GM04503 (cell line): ENCODE measurements at places on chromosomes 2 and 18.

DNA sequence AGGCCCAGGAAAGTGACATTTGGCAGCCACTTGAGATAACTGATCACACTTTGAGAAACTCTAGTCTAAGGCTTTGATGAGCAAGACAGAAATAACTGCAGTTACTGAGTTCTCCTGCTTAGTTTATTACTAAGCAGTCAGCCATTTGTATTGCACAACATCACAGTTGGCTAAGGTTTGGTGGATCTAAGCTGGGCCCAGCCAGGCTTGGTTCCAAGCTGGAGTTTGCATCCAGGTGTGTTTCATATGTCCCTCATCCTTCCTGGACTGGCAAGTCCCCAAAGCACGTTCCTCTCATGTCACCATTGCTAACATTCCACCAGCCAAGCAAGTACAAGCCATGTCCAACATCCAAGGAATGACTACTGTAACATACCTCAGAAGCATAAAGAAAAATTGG is 71.3 kb upstream of the ZNF532 start:
- peak; percentile 89 for DNase-seq

DNA sequence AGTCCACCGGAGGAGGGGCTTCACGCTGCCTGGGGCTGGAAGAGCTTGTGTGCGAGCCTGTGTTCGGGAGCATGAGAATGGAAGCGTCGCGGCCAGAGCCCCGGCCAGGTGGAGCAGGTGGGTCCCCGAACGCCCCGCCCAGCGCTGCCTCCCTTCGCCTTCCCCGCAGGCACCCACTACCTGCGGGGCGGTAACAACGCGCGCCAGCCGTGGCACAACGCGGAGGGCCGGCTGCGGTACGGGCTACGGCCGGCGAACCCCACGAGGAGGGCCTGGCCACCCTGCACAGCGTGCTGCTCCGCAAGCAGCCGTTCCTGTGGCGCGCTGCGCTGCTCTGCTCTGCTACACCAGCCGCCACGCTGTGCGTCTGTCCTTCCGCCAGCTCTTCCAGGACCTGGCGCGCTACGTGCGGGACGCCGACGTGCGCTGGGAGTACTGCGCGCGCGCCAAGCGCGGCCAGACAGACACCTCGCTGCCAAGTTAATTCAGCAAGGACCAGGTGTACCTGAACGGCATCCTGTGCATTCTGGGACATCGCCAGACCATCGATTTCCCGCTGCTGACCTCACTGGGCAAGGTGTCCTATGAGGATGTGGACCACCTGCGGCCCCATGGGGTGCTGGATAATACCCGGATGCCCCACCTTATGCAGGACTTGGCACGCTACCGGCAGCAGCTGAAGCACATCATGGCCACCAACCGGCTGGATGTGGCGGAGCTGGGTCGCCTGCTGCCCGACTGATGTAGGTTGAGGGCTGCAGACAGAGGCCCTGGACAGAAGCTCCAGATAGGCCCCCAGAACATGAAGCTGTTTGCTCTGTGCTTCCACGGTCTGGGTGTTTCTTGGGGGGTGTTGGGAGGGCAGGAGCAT is 200.6 kb downstream of the NAPG start:
- DNase-seq = no peak

DNA sequence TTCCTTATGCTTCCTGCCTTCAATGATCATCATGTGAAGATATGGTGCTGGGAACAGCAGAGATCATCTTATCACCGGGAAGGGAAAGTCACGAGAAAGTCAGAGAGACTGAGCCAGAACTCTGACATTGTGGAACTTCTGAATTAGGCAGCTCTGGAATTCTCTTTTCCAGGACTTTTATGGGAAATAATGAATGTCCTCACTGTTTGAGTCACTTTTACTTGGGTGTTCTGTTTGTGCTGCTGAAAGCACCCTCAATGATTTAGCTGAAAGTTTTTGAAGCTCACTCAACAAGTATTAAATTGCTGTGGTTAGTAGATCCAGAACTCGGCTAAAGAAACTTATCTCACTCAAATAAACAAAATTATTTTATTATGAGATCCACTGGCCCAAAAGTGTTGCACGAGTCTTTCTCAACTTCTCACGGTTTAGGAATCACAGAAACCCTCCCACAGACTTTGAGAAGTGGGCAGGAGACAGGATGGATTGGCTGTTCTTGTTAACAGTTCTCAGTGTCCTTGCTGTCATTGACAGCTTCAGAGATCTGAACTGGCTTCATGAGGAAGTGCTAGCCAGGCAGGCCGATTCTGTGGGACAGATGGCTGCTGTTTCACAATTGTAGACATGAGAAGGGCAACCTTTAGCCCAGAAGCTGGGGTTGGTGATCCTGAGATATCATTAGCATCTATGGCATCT is 26.4 kb upstream of the ATRAID start:
- DNase-seq = peak; percentile 93

DNA sequence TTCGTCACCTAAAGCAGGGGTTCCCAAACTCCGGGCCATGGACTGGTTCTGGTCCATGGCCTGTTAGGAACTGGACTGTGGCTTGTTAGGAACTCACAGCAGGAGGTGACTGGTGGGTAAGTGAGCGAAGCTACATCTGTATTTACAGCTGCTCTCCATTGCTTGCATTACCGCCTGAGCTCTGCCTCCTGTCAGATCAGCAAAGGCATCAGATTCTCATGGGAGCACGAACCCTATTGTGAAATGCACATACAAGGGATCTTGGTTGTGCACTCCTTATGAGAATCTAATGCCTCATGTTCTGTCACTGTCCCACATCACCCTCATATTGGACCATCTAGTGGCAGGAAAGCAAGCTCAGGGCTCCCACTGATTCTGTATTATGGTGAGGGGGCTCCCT is 217.0 kb downstream of the ZFP36L2 start:
- DNase-seq = no peak
